ENCODE measurements at places on chromosomes 5 and 9.

- no peak for DNase-seq
These were observed 139.3 kb upstream of the IER5L start for GRCh38 chr9:129317179-129318011.

- peak; percentile 5 for DNase-seq
These were observed at the start of gene S100Z for GRCh38 chr5:76849419-76850291. S100Z (plus strand) TSS chr5:76850014; CDS start chr5:76875360, 25,346 bp downstream.

DNA sequence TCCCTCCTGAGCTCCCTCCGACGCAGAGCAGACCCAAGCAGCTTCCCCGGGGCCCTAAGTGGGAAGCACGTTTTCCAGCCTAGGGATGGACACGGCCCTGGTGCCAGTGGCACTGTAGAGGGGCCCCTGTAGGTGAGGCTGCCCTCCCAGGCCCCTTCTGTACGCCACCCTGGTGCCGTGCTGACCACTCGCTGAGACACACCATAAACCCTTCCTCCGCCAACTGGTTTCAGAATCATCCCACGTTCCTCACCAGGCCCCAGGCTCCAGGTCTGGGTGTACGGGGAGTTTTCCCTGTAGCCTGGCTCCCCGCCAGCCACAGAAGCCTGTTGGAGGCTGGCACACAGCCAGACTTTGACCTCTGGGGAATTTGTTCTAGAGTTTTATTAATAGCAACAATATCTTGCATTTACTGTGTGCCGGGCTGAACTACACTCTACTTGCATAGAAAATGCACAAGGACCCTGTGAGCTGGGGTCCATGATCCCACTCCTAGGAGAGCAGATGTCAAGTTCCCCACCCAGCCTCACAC, 18.2 kb upstream of the WDR38 start:
- DNase-seq: no peak

GRCh38 chr5:110441035-110441434, 285.4 kb downstream of the TMEM232 start:
- DNase-seq: no peak

DNA sequence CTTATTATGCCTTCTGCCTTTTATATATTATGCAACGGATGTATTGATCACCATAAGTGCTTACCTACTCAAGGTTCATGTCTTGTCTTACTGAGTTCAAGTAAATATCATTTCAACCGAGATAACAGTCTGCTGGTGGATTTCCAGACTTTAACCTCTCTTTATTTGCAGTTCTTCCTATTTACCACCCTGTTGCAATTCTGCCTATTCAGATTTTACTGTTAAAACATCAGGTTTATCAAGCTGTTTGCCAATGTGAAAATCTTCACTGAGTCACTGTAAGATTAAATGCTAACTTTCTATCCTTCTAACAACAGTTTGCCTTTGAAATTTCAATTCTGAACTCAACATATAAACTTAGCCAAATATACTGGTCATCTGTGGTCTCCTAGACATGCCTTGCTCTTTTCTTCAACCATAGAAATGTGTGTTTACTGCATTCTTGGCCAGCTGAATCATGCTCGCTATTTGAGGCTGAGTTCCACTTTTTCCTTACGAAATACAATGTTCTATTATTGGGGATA, 471.7 kb upstream of the RORB start:
- no peak for DNase-seq

GRCh38 chr5:148314187-148314586, 2.0 kb downstream of the SPINK7 start:
- DNase-seq: no peak

DNA sequence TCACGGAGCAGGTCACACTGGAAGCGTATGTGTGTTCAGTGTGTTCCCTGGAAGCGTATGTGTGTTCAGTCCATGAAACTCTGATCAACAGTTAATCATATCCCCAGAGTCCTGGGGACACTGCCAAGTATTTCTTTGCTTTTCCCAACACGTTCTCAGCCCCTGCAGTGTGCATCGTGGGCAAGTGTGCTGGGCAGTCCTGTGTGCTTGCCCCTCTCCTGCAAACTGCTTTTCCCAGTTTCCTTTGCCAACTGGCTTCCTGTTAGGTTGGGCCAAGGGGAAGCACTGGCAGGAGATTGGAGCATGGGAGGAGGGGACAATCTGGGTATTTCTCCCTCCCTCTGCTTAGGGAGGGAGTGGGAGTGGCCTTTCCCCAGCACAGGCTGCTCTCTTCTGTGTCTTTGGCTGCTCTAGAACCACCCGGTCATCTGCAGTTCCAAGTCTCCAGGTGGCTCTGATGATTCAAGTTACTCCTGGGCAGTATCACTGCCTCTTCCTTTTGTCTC, 36.8 kb upstream of the NEK6 start:
- DNase-seq: no peak

- no peak for DNase-seq
These were observed 24.5 kb upstream of the EXOC3 start for GRCh38 chr5:418162-419121.

DNA sequence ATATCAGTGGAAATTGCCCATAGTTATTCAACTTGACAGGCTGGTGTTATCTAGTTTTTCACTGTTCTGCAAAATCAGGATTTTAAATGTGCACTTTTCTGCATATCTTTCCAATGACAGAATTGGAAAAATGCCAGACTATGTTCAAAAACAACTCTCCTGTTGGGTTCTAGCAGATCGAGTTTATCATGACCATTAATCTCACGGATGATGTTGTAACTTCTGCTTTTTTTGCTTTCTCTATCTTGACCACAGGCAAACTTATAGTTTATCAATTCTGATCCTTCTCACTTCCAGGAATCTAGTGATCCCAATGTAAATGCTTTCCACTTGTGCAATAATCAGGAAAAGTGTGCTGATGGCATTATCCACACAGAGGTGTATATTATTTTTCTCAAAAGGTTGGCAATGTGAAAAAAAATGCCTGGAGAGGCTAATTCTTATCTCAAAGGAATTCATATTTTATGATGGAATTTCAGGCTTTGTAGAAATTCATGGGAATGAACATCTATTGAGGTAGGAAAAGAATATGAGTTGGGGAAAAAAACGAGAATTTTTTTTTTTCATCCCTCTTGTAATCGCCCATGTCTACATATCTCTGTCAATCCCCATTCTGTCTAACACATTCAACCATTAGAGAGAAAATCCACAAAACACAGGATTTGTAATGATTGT, 73.6 kb upstream of the DAB2 start:
- DNase-seq: no peak

- no peak for DNase-seq
These were observed 116.0 kb downstream of the TENT4A start for GRCh38 chr5:6829150-6829784.

DNA sequence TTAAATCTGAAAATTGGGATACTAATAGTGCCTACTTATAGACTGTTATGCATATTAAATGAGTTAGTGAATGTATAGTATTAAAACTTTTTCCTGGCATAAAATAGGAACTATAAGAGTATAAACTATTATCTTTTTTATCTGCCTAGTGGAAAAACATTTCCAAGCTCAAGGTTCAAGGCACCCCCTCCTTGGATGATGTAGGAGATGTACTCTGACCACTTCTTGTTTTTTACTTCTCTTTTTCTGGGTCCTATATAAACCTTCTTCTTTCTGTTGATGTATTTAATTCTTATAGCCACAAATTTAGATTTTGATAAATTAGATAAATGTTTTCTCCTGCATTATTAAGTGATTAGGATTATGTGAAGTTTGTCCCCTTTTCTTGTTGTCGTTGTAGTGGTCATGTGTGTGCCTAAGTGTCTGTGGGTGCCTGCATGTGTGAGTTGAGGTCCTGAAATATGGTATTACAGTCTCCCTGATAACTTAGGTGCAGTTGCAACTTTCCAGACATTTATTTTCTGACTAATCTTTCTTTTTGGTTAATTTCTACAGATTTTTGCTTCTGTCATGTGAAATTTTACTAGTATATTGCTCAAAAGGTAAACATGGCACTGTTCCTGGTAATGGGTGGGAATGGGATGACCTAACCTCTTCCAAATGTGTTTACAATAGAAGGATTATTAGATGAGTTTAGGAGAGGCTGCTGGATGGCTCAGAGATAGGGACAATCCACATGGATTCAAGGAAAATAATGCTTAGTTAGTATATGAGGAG, 160.8 kb upstream of the CDKN2B start:
- no peak for DNase-seq

DNA sequence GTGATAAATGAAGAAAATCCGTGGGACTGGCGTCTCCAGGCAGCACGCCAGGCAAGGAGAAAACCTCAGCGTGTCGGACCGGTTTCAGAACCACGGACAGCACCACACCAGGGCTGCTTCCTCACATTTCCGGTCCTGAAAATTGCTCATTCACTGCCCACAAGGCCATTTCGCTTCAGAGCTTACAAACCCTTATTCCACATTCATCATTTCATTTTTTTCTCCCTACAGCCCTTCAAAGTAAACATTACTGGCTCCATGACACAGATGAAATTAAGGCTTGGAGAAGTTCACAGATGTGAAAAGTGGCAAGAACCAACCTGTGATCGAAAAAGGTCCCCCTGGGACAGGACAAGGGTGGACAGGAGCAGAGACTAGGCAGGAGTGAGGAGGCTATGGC, 1.5 kb upstream of the GPRIN1 start:
- DNase-seq: no peak

DNA sequence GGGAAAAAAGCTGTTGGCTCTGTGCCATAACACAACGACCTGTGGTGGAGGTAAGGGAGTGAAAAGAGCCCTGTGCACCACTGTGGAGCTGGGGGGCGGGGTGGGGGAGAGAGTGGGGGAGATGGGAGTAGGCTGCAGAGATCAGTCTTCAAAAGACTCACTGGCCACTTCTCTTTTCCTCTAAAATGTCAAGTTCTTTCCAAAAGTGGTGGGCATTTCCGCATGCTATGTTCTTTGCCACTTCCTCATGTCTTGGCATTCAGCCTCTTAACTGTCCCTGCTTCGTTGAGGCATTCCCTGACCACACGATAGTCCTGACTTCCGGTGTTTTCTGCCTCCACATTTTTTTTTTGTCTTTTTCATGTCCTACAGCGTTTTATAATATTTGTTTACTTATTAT, 2.4 kb upstream of the PPP2R2B start:
- DNase-seq: no peak

DNA sequence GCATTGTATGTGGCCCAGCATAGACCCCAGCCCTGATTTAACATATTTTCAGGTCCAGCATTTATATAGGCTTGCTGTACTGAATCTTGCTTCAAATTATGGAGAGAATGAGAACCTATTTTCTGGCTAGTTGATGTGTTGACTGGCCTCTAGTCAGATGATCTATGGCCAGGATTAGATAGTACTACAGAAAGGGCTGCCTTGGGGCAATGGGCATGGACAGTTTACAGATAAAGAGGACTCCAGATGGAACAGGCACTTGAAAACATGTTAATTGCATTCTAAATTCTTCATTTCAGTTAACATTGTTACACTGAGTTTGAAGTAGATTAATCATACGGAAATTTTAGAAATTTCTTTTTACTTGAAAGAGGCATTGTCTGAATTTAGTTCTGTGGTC, 61.5 kb downstream of the RAB14 start:
- no peak for DNase-seq

DNA sequence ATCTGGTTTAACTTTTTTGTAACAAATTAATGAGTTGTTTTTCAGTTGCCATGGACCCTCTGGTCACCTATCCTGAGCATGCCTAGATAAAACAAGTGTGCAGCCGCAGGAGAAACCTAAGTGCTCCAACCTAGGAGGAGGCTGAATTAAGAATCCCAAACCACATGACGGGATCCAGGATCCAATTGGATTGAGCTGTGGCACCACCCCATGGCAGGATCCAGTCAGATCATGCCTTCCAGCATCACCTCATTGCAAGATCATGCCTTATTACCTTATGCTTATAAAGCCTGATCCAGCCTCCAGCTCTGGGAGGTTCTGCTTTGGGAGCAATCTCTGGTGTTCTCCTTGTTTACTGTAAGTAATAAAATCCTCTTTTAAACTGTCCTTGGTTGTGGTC, 662.0 kb downstream of the TLR4 start:
- DNase-seq: no peak

DNA sequence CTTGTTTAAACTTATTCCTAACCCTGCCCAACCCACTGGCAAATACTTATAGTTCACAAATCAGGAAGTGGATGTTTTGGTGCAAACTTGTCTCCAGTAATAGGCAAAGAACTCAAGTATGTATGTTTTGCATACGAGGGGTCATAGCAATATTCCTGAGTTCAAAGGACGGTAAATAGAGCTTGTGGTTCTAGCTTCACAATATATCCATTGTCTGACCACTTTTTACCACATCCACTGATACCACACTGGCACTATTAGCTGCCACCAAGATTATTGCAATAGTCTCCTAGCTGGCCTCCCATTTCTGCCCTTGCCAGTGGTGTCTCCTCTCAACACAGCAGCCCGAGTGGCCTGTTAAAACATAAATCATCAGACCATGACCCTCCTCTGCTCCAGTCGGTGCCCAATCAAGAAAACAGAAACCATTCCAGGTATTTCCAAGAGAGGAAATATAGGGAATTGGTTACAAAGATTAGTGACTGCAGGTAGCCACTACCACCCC, 17.0 kb downstream of the GRXCR2 start:
- no peak for DNase-seq

DNA sequence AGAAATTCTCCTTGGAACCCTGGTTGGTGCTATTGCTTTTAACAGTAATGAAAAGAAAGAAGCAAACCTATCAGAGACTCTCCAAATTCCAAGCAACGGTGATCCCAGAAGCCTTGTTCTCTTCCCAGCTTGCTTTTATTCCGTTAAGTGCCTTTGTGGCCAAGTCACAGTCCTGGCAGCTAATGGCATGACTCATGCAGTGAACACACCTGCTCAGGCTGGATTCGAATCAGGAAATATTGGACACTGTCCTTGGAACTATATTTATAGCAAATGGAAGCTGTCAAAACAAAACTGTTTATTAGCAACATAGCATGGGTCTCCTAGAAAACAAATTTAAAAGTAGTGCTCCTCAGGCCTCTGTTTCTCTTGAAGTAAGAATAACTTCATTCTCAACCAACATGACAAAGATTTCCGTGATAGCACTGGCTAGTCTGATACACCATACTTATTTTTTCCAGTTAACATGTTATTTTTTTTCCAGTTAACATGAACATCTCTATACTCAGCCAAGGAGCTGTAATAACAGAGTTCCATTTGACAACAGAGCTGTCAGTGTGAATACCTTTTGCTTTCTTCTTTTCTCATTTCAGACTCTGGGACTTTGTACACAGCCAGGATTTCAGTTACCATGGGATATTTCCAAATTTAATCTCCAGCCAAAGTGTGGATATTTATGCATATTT, 502.4 kb downstream of the GADD45G start:
- no peak for DNase-seq

DNA sequence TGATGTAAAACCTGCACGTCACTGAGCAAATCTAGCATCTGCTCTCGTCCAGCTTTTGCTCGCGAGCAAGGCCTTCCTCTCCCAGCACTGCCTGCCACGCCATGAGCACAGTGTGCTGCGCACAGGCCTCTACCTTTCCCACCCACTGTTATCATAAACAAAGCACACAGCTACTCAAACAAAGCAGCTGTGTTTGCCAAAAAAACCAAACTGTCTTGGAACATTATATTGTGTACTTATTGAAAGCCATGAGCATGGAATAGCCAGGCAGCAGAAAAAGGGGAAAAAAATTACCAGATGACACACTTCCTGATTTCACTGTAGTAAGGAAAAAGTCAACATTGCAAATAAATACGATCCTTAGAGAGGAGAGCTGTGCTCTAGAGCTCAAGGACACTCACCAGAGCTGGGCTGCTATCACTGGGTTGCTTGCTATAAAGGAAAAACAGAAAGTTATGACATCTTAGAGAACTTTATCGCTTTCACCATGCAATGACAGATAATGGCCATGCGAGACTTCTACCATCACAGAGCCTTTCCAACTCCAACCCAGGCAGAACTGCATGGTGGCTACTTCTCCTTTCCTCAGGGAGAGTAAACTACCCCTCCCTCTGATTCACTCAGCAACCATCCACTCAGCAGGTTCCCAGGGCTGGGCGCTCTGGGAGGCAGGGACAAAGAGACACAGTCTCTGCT, 69.6 kb downstream of the EPB41L4B start:
- no peak for DNase-seq
